DMS53 (cell line): ENCODE measurements at places on chromosomes 6 and 20.

GRCh38 chr6:162699961-162700360, 27.6 kb downstream of the PRKN start:
- no peak for DNase-seq

DNA sequence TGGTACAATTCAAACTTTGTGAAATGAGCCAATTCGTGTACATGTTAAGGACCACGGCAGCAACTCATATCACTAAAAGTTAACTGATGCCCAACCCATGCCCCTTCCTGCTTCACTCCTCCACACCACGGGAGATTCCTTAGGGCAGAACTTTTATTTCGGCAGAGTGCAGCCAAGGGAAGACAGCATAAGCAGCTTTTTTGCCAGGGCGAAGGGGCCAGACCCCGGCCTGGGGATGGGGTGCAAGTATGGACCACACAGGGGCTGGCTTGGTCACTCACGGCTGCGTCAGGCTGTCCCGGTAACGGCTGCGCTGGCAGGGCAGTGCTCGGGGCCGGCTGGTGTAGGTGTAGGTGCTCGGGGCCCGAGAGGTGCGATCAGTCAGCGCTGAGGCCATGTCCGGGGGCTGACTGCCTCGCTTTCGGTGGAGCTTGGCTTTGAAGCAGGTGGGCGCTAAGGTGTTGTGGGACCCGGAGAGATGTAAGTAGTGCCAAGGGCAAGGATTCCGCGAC, 792 bp downstream of the RSPH3 start:
- peak; percentile 74 for DNase-seq

- DNase-seq, result no peak
Observed at GRCh38 chr6:167408235-167408869, 83.5 kb downstream of the TTLL2 start.

DNA sequence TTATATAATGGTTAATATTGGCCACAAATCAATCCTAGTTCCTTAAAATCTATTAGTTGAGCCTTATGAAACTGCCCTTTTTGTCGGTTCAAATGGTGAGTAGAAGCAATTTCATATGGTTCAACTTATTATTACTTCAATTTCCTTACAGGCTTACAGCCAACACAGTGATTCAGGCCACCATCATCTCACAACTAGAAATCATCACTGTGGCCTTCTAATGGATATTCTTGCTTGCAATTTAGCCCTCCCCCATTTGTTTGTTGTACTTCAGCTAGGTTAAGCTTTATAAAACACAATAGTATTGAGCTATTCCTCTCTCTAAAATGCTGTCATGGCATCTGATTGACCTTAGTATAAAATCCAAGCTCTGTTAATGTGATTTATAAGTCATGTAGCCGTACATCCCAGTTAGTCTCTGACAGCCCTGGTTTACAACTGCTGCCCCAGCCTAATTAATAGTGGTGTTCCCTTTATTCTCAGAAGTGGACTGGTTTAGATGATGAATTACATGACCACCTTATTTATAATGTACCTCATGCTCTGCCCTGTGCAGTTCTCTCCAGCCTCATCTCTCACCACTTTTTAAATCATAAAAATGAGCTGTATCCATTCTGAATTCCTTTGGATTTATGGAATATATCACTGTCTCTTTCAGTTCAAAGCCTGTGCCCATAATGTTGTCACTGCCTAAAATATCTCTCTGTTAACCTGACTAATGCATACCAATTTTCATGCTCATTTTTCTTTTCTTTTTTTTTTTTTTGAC, 36.7 kb downstream of the LAMA2 start:
- no peak for DNase-seq

- peak; percentile 48 for DNase-seq
Observed at GRCh38 chr6:113674075-113674474, 183.1 kb upstream of the MARCKS start.

GRCh38 chr20:62148908-62149314, 5.3 kb downstream of the SS18L1 start:
- DNase-seq, result no peak

DNA sequence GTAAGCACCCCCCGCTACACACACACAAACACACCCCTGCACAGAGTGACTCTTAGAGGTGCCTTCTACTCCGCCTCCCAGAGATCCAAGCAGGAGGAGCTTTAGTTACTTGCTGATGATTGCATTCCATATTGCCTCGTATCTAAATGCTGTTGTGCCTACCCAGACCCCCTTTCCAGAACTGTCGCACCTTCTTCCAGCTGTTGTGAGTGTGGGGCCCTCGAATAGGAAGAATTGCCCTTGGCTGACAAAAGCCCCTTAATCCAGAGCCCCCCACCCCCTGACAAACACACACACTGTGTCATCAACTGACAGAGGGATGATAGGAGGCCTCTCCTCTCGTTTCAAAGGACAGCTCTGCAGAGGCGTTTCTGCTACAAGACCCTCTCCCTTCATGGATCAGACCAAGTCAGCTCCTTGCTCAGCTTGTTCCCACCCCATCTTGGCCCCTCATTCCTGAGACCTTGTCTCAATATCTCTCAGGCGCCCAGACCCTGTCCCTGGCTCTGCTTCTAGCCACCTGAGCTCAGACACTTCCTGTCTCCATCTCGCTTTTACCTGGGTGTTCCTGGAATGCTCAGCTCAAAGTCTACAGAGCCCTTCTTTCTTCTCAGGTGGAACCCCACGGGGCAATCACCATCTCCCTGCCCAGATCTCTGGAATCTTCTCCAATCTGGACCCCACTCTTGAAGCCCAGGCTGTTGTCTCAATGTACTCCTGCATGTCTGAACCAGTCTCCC, 4.0 kb upstream of the VSX1 start:
- peak; percentile 14 for DNase-seq

DNA sequence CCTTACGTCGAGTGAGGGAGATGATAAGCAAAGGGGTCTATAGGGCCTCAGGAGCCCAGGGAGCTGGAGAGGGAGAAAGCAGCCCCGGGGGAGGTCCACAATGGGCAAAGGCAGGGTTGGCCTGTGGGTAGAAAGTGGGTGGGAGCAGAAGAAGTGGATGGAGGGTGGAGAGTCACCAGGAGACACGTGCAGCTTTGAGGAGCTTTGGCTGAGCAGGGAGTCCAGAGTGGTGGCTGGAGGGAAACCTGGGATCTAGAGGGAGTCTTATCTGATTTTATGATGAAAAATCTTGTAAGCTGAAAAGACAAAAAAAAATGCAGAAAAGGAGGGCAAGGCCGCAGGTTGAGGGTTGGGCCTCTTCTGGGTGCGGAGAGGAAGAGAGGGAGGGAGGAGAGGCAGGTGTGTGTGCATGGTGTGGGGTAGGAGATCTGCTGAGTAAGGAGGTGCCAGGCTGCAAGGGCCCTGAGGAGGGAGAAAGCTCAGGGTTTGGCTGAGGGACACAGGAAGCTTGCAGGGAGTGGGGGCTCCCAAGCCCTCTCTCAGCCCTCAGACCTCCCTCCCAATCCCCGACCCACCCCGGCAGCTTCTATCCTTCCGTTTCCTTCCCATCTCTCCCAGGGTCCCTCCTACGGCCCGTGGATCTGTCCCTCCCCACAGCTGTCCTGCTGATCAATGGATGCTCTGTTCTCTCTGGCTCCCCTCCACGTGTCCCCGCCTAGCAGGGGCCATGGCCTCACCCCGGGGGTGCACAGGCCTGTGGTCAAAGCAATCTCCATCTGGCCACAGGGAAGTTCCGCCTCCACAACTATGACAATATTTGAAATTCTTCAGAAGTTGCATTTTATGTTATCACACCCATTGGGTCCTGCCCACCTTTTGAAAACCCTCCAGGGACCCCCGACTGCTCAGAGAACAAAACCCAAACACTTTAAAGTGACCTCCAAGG, 17.1 kb upstream of the BPI start:
- DNase-seq, result no peak

DNA sequence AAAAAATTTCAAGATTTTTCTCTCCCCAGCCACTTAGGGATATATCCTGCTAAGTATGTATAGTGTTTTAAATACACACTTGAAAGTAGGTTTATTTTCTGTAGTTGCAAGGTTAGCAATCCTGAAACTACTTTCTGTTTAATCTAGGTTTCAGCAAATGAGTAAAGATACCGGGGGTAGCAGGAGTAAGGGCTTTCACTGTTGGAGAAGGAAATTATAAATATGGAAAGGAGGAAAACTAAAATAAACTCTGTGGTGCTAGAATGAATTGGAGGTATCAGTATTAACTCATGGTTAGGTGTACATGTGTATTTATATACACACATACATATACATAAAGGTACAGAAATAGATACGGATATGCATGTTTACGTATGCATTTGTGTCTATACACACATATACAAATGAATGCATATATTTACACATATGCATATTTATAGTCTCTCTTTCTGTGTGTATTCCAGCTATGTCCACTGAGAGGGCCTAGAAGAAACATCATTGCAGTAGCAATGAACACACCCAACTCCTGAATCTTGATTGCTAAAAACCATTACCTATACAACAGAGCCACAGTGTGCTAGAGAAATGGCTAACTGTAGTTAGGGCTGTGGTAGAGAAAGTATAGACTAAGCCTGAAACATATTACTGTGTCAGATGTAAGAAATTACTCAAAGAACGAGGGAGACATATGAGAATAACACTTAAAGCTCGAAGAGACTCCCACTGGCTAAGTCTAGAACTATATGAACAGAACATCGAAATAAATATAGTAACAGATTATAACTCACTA, 95.9 kb upstream of the EMILIN3 start:
- DNase-seq, result no peak

- no peak for DNase-seq
Observed at GRCh38 chr6:161082215-161082614, 90.6 kb downstream of the MAP3K4 start.

GRCh38 chr6:108736832-108737231, 111.4 kb upstream of the ARMC2 start:
- peak; percentile 17 for DNase-seq

DNA sequence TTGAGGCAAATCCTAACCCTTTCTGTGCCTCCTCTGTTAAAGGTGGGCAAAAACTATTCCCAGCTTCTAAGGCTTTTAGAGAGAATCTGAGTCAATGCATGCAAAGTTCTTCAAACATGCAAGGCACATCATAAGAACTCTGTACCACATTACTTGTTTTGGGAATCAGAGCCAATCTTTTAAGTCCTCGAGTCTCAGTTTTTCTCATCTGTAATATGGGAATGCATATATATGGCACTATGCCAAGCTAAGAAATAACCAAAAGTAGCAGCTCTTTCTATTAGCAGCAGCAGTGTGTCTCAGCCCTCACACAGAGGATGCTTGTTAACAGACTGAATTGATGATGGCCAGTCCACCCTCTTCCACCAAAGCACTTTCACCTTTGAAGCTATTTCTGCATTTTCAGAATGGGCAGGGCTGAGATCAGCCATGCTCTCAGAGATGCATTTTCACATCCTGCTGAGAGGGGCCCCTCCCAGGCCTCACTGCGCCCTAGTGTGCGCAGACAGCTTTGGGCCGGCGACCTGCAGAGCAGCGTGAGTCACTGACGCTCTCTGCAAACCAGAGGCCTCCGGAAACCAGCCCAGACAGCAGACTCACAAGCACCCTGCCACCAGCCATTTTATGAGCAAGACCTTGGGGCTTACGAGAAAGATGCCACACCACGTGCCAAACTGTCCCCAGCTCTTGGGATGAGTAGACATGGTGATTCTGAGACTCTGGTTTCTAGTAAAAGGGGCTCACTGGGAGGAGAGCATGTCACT, 138.0 kb downstream of the NFATC2 start:
- no peak for DNase-seq

- DNase-seq, result no peak
Observed at GRCh38 chr6:11251553-11252360, 19.3 kb upstream of the NEDD9 start.

- no peak for DNase-seq
Observed at GRCh38 chr20:5614506-5614905, 135.7 kb upstream of the SHLD1 start.

- DNase-seq, result no peak
Observed at GRCh38 chr20:10978019-10978702, 304.4 kb upstream of the JAG1 start.

DNA sequence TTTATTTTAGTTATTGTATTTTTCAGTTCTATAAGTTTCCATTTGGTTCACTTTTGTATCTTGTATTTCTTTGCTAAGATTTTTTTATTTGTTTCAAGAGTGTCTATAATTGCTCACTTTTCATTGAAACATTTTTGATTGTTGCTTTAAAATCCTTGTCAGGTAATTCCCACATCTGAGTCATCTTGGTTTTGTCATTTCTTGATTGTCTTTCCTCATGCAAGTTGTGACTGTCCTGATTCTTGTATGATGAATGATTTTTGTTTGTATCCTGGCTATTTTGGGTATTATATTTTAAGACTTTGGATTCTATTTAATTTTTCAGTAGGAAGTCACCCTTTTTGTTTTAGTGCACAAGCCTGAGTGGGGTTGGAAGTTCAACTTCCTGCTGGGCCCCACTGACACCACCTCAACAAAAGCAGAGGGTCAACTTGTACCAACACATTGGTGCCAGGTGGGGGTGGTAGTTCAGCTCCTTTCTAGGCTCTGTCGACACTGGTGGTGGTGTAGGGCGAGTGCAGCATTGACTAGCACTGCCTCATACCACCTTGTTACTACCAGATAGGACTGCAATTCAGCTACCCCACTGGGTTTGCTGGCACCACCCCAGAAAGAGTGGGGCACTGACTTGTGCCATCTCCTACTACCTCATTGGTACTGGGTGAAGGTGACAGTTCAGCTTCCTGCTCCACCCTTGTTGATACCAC, 8.8 kb downstream of the RSPH3 start:
- DNase-seq, result no peak

DNA sequence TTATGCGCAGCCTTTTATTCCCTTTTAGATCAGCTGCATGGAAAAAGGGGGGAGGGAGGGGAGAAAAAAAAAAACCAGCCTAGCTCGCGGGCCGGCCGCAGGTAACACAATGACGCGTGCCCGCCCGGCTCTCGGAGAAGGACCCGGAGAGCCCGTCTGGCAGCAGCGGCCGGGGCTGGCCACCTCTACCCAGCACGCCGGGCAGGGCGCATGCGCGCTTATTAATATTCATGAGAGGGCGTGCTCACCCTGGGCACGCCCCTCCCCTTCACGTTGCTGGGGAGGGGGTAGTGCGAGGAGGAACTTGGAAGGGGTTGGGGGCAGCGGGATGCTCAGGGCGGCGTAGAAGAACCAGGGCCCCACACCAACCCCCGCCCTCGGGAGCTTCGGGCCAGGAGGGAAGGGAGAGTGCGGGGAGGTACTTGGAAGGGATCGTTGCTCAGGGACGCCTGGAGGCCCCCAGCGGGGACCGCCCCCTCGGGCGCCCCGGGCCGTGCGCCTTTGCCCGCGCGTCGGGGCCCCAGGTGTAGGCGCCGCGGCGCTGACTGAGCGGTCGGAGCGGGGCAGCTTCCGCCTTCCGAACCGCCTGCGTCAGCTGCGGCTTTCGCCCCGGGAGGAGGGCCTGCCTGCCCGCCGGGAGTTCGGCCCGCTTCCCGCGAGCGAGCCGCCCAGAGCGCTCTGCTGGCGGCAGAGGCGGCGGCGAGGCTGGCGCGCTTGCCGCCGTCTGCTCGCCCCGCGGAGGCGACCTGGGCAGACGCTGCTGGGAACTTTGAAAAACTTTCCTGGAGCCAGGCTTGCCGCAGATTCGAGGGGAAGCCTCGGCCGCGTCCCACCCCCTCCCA, at the start of gene JAG1:
TSS of gene JAG1 (minus strand) at position 158 of the 842 bp plus-strand sequence. CDS start 469 bp downstream, outside the sequence.
- peak; percentile 98 for DNase-seq

DNA sequence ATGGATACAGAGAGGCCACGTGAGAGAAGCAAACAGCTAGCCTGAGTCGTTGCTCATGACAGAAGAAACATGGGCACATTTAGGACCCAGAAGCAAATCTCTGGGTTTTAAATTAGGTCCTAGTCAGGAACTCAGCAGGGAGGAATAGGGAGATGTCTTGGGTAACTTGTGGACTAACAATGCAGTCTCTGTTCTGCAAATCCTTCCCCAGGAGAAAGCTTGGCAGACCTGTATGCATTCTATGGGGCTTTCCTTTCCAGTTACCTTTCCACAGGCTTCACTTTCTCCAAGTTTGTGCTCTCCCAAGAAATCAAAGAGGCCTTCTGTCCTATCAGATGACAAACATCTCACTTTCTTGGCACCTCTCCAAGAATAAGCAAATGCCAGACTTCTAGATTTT, 47.2 kb upstream of the PLCB4 start:
- DNase-seq, result peak; percentile 54
